ENCODE measurements at places on chromosomes 4 and X.

- no peak for DNase-seq
Observed at GRCh38 chr4:155722336-155722735, 36.5 kb upstream of the GUCY1B1 start.

- no peak for DNase-seq
Observed at GRCh38 chr4:53535567-53535966, 55.7 kb downstream of the LNX1 start.

DNA sequence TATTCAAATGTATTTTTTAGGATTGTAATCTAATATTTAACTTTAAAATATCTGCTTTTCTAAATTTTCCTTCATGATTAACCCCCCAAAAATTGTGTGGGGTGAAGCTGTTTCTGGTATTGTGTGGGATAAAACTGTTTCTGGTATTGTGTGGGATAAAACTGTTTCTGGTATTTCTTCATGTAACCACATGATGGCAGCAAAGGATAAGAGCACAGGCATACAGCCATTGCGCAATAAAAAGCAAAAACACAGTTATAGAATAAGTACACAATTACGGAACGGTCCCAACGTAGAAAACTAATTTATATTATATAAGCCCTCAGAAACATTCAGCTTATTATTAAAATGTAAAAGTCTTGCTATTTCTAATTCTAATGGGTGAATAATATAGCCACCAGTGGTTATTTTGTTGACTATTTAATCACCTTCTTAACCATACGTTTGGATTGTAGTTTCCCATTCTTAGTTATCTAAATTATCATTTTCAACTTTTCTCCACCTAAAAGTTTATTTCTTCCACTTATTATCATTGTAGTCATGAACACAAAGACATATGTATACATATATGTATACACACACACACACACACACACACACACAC is 333.9 kb upstream of the FSTL5 start:
- DNase-seq: no peak

- no peak for DNase-seq
Observed at GRCh38 chr4:73952352-73952751, 29.5 kb downstream of the PF4 start.

GRCh38 chrX:117645639-117646038 is 471.0 kb downstream of the KLHL13 start:
- no peak for DNase-seq

DNA sequence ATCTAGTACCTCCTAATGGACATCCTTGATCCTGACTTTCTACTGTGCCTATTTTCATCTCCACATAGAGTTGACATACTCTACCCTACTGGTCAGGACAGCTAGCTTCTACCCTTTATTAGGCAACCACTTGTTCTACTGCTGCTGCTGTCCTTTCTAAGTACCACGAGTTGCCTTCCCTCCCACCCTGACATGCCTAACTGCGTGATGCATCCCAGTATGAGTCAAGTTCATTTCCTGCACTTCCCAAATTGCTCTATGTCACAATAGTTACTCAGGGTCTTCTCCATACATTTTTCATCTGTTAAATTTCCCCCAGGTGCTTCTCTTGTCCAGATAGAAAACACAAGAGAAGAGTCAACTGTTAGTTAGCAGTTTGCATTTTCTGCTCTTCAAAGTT is 133.4 kb downstream of the TBC1D19 start:
- no peak for DNase-seq

GRCh38 chr4:101600287-101600686 is 190.2 kb upstream of the BANK1 start:
- no peak for DNase-seq

DNA sequence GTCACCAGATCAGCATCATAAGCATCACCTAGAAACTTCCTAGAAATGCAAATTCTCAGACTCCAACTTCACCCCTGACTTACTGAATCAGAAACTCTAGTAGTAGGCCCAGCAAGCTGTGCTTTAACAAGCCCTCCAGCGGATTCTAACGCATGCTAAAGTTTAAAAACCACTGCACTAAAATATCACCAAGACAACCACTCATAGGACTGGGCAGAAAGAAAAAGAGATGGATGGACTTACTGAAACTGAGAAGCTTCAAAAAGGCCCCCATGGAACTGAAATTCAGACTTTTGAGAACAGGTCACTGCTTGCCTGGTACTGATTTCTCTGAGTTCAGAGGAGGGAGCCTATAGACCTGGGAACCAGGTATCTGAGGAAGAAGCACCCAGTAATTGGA is 40.1 kb downstream of the FAM241A start:
- no peak for DNase-seq

DNA sequence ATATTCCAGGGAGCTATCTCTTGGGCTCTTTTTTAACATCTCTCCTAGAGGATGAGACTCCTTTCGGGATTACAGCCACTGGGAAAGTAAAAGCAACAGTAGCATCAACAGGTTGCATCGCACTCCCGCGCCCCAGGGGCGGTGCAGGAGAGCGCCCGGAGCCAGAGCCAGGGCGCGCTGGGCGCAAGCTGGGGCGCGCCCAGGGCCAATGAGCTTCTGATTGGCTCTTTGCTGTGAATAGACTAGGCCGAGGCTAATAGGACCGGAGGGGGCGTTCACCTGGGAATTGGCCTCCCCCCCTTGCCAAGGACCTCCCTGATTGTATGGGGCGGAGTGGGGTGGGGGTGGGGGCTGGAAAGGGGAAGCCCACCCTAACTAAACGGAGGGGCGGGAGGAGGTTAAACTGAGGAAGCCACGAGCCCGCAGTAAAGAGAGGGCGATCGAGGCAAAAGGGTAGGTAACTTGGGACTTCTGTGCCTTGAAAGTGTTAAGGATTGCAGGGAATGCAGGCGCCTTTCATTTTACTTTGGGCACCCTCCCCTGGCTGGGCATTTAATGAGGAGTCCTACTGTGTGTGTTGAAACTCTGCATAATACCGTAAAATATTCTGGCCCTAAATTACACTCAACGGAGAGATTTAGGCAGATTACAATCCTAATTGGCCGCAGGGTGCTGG is 1.1 kb upstream of the ATOH1 start:
- DNase-seq: no peak

GRCh38 chr4:21470535-21470934 is 478.0 kb downstream of the KCNIP4 start:
- DNase-seq: no peak

GRCh38 chrX:38968344-38969216 is 167.3 kb downstream of the MID1IP1 start:
- DNase-seq: no peak

GRCh38 chrX:19742826-19743225 is 144.6 kb downstream of the SH3KBP1 start:
- no peak for DNase-seq

DNA sequence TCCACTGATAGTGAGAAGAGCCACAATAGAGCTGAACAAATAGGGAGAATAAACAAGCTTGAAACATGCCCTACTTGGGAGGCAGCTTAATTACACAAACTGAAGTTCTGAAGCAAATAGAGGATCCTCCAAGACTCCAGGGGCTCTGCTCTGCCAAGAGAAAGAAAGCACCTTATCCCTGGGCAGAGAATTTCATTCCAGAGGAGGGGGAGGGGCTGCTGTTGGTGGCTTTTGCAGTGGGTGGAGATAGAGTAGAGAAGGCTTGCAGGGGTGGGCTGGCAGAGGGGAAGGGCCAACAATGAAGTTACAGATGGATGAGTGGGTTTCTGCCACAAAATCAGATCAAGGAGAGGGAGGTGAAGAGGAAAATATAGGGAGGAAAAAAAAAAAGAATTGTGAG is 1.0 kb upstream of the LPAR4 start:
- DNase-seq: no peak

GRCh38 chr4:86393749-86394148 is 33.9 kb upstream of the MAPK10 start:
- DNase-seq: no peak

GRCh38 chrX:119145241-119145653 is 17.6 kb upstream of the KIAA1210 start:
- no peak for DNase-seq

DNA sequence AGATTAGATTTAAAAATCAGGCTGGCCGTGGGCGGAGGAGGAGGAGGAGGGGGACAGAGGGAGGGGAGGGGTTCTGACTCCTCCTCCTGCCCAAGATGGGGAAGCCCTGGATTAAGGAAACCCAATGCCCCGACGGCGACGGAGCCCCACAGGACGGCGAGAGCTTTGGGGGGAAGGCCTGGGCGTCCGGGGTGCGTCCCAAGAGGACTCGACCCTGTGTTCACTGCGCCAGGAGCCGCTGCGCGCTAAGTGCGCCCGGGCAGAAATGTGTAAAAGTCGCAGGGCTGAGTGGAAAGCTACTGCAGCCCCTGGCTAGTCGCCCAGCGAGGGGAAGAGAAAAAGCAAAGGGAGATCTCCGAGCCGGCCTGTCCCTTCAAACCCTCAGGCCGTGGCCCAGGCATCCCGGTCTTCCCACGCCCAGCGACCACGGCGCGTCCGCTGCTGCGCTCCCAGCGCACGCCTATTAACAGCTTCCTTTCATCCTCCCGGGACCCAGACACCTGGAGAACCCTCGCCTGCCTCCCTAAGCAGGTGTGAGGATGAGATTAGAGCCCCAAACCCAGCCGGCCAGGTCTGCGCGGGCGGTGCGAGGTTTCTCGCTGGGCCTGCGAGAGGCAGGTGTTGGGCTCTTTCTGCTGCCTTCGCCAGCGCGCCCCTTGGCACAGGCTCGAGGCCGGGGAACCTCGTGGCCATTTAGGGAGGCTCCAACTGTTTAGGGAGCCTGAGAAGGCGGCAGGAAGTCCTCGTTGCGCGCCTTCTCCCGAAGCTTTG is 1.4 kb upstream of the RPS6KA3 start:
- DNase-seq: peak; percentile 84

GRCh38 chrX:17933856-17934255 is 72.8 kb upstream of the RAI2 start:
- DNase-seq: no peak

- no peak for DNase-seq
Observed at GRCh38 chr4:30952526-30953219, 232.5 kb downstream of the PCDH7 start.

DNA sequence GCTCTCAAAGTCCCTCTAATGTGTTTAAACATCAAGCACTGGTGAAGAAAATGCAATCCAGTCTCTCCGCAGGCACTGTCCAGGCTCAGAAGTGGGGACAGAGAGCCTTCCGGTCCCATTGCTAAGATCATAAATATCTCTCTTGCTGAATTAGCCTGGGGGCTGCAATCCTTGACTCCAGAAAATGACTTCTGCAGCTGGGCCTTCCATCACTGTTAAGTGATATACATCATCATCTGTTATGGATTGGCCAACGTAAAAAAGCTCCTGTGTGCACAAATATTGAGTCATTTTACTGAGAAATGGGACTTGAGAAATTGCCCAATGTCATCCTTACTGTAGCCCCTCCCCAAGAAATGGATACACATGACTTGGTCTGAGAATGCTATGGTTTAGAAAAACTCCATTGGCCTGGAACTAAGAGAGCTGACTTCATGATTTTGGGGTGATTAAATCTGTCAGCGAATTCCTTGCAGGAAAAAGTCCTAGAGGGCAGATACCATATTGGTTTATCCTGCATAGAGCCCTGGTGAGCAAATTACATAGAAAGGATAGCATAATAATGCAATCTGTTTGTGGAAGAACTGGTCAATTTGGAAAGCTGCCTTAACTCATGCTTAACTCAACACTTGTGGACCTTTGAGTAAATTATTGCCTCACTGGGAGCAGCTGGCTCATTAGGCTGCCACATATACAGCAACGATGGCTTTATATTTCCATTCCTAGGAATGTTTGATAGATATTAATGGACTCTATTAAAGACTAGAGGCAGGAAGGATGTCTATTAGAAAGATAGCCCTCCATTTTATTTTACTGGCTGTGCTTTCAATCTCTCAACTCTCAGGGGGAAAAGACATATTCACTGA is 346.1 kb downstream of the GBA3 start:
- DNase-seq: no peak
